ENCODE measurements at places on chromosomes 6 and 20.

- DNase-seq, result no peak
Measured at GRCh38 chr6:73455865-73456629, 4.0 kb upstream of the CGAS start.

- DNase-seq, result no peak
Measured at GRCh38 chr6:53944543-53944942, 149.7 kb downstream of the LRRC1 start.

DNA sequence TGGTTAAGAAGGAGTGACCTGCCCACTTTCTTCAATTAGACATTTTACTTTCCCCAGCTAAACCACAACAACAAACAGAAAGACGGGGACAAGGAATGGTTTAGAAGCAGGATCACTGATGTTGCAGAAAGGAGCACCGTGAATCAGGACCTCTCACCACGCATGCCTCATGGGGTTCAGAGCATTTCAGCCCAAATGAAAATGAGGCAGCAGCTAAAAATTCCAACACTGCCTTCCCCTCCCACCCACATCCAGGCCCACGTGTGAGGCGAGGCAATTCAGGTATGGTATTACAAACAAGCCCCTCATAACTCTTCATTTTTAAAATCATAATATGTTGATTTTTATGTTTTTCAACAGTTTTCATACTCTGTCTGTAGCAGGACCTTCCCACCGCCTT, 194.1 kb upstream of the ARID1B start:
- DNase-seq, result no peak

DNA sequence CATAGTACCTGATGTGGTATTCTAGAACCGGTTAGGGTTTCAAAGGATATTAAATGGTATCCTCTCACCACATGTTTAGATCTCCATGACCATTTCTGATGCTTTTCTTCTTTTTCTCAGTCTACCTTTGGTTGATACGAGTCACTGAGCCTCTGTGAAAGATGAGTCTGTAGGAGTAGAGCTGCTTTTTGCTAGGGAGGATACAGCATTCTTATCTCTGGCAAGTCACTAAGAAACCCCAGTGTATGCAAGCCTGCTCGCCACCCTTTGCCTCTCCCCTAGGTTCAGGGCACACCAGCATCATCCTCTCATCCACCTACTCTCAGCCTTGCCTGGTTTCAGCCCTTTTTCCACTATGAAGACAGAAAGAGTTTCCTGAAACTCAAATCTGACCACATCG, 89.9 kb downstream of the MTFR2 start:
- no peak for DNase-seq

GRCh38 chr6:7505189-7505699, 36.2 kb upstream of the DSP start:
- no peak for DNase-seq

DNA sequence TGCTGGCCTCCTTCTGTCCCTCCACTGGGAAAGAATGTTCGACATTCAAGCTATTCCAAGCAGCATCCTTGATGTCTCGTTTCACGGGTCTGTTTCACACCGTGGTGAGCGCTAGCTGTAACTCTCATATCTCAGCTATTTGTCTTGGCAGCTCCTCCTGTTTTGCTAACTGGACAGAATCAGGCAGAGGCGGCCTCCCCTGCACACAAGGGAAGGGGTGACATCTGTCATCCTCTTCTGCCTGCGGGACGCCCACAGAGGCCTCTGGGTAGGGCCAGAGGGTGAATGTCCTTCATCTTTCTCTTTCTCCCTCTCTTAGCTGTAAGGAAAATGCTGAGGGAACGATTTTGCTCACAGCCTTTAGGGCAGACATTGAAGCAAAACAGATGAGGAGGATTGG, 232.8 kb upstream of the GMDS start:
- DNase-seq, result no peak

DNA sequence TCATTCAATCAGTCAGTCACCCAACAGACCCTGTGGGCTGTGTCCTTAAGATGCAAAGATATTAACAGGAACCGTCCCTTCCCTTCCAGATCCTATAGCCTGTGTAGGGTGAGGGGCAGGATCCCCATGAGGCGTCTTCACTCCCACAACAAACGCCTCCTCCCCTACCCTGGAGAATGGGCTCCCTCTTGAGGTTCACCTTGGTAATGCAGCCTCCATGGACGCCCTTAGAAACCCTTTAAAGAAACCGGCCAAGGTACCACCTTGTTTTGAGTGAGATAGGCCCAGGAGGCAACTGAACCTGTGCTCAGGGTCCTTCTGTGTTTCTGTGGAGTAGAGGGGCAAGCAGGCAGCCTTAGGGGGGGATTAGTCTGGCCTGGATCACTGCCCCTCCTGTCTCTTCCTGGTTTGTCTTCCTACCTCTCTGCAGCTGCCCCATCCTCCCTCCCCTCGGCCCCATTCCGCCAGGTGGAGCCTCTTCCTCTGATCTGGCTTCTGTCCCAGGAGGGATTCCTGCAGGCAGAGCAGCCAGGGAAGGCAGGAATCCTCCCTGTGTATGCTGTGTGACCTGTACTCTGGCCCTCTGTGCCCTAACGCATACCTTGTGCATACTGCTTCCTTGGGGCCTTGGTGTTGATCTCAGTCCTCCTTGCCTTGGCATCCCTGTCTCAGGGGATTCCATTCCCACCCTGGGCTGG, 6.6 kb upstream of the GUCA1A start:
- peak; percentile 94 for DNase-seq

- no peak for DNase-seq
Measured at GRCh38 chr6:14593286-14593685, 475.7 kb downstream of the CD83 start.

DNA sequence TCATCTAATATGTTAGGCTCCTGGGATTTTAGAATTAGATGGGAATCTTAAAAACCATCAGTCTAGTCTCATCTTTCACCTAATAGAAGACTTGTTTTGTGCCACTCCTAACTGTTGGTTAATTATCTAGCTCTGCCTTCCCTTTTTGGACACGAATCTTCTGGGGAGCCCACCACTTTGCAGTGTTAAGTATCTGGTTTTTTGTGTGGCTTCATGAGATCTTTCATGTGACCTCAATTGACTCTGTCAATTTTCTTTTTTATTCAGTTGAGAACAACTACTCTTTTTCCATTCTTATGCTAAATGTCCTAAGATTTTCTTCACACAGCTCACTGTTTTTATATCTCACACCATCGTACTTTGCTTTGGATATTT, 16.9 kb downstream of the TBPL1 start:
- no peak for DNase-seq

DNA sequence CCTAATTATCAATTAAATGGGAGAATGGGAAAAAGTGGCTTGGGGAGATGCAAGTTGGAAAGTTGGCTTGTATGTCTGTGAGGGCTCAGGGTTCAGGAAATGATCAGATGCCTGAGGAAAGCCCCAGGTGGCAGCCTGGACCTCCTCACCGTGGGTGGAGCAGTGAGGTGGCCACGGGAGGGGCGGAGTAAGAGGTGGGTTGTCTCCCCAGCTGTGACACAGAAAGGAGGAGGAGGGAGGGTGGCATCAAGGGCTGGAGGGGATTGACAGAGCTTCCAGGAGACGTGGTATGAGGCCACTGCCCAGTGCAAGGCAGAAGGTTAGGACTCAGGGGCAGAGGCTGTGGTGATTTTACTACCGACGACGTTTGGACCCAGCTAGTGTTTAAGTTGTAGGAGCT, 672.2 kb downstream of the PRKN start:
- no peak for DNase-seq

DNA sequence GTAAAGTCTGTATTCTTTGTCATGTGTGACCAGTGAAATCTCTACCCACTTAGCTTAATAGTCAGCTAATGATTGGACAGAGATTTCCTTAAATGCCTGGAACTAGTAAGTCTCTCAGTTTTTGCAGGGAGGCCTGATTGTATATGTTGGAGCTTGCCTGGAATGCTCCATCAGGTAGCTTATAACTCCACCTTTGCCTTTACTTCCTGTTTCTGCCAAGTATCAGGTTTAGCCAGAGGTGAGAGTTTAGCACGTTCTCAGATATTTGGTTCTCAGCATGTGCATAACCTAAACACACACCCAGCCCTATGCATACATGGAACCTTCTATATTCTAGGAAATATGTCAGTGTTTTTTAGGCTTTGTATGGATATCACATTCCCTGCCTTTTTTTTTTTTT, 435.3 kb downstream of the CDKAL1 start:
- DNase-seq, result no peak

DNA sequence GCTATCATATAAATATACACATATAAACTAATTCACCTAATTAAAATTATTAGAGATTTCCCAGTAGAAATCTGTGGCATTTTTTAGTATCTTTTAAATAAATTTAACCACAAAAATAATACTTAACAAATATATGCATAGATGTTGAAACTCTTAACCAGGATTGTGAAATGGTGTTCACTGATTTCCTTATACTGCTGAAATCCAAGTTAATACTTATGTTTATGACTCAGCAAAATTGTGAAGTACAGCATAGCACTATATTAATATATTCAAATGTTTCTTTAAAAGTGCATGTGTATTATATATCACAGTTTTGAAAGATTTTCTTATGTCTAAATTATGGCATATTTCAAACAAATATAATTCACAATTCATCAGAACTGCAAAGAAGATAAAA, 328.2 kb upstream of the MANEA start:
- DNase-seq, result no peak

DNA sequence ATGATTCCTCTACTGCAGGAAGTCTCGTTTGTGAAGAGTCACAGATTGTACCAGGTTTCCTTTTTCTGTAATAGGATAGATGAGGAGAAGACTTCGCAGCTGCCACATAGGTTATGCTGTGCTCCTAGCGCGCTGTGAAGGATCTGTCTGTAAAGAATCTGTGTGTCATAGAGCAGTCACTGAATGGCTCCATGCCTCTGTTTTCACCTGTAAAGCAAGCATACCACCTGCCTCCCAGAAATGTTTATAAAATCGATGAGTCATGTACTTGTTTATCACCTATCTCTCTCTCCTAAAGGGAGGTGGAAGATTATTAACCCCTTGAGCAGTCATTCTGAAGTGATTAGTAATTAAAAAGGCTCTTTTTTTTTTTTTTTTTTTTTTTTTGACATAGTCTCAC, 86.6 kb downstream of the TFAP2B start:
- no peak for DNase-seq

DNA sequence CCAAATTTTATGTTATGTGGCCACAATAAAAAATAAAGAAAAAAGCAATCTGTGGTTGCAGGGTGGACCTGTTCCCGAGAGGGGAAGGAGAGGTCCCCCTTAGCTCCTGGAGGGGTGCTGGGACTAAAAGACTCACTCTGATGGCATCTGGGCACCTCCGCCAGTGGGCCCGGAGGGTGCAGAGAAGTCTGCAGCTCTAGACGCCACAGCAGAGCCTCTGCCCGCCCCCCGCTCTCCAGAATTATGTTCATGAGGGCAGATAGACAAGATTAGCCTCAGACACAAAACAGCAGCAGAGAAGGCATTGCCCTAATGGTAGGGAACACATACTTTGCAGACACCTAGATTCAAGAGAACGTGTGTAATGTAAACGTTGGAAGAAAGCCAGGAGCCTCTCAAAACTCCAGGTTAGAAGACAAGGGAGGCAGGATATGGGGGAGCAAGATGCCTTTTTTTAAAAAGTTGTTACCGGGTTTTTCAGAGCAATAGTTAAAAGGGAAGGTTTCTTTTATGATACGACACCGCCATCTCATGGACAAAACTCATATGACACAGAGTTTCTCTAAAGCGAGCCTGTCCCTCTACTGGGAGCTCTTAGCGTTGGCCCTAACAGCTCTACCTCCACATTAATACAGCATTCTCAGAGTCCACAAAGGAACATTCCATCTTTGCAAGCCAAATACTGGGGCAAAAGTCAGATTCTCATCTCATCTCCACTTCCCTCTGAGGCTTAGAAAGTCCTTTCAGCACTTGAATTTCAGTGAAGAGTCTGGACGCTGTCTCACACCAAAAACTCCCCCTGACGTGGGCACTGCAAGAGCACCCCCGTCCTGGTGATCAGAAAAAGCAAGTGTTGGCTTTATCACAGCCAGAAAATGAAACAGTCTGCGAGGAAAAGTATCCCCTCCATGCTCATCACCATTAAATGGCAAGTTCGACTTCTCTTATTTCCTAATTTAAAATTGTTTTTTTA, 47.2 kb downstream of the FOXF2 start:
- DNase-seq, result peak; percentile 62

- DNase-seq, result no peak
Measured at GRCh38 chr20:61655591-61655990, 403.5 kb downstream of the CDH4 start.

- DNase-seq, result peak; percentile 32
Measured at GRCh38 chr20:53568351-53568750, 25.3 kb downstream of the ZNF217 start.

GRCh38 chr6:28153546-28153945, 11.9 kb downstream of the ZKSCAN8 start:
- DNase-seq, result no peak

GRCh38 chr6:152981989-152982903, 595 bp downstream of the FBXO5 start:
- no peak for DNase-seq

DNA sequence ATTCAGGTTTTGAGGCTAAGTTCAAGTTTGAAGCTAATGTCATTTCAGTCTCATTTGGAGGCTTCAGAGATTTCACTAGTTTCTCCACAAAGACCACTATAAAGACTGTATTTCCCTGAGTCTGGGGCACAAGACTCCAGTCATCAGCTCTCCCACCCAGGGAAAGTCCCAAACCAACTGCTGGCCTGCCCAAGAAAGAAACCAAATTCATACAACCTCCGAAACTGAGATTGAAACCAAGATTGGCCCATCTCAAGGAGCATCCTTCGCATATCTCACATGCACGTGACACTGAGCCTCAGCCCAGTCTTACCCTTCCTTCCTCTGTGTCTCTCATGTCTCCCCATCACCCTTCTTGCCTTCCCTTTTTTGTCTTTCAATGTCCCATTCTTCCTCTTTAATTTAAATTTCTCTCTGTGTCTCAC, 3.5 kb upstream of the LTA start:
- peak; percentile 77 for DNase-seq

DNA sequence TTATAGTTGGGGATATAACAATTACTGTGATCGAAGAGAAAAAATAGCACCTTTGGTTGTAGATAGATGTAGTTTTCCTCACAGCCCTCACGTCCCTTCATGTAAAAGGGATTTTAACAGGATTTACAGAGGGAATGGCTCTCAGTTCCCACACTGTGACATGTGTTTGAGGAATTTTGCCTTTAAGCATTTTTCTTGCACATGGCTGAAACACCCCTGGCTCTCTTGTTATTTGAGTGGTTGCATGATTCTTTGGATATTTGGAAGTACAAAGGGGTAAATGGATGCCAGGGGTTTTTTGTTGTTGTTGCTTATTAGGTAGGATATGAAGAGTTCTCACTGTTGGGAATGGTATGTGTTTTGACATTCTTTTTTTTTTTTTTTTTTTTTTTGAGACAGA, 48.2 kb downstream of the JAG1 start:
- no peak for DNase-seq

GRCh38 chr20:23632711-23633573, 4.8 kb downstream of the CST3 start:
- no peak for DNase-seq

GRCh38 chr6:2215342-2215741, 30.1 kb downstream of the GMDS start:
- no peak for DNase-seq

GRCh38 chr6:117481278-117481925, 1.1 kb upstream of the DCBLD1 start:
- peak; percentile 63 for DNase-seq

Measured in activated CD8-positive, alpha-beta memory T cell treated with anti-CD3 and anti-CD28 coated beads for 24 hours (primary cell).